Activated CD8-positive, alpha-beta memory T cell treated with anti-CD3 and anti-CD28 coated beads, Interleukin-2, amount 50 U/mL, for 48 hours (primary cell): ENCODE measurements at places on chromosomes 13 and 19.

DNA sequence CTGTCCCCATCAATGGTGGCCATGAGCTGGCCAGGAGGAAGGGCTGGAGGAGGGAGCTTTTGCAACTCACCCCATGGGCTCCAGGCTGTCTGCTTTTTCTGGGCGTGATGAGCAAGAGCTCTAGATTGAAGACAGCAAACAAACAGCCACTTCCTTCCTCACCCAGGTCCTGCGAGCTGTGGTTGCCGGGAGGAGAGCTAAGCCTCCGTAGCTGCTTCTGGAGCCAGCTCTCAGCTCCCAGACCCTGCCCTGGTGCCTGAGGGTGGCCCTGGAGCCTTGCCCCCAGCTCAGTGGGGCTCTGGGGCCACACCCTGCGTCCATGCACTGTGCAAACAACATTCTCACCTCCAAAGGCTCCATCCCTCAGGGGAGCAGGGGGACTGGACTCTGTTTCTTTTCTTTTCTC is 6.2 kb downstream of the MYO1F start:
- DNase-seq, result peak; percentile 68

GRCh38 chr13:46775385-46776107 is 21.4 kb downstream of the ESD start:
- no peak for DNase-seq

- no peak for DNase-seq
These were observed 51.6 kb upstream of the CACNA1A start for GRCh38 chr19:13557756-13558398.

DNA sequence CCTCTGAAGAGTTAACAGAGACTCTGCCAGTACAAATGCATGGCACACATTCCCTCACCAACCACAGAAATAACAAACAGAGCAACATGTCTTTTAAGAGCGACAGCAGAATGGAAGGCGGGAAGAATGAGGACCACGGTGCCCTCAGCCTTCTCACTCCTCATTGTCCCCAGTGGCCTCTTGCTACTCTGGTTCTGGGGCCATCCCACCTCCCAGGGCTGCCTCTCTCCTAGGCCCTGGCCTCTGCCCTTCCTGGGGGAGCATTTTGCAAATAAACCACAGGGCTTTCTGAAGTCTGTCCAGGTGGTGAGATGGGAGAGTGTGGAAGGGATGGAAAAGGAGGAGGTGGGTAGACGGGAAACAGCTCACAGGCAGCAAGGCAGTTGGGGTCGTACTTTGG is 28.3 kb downstream of the CYP2B6 start:
- no peak for DNase-seq

- no peak for DNase-seq
These were observed 130.2 kb upstream of the MCF2L start for GRCh38 chr13:112838842-112839117.

GRCh38 chr13:104841110-104841509 is 1694.4 kb downstream of the EFNB2 start:
- no peak for DNase-seq

- DNase-seq, result no peak
These were observed 23.0 kb downstream of the STARD13 start for GRCh38 chr13:33262594-33262993.

DNA sequence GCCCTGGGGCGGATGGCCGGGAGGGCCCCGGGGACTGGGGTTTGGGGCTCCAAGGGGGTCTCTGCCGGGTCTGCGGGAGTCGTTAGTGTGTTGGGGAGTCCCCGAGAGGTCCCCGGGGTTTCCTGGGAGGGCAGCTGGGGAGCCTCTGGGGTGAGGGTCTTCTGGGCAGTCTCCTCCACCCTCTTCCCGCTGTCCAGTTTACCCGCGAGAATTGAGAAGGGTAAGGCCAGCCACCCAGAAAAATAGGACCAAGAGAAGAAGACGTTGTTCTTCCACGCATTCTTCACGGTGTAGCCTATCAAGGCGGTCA is 1.0 kb upstream of the ETFB start:
- no peak for DNase-seq

DNA sequence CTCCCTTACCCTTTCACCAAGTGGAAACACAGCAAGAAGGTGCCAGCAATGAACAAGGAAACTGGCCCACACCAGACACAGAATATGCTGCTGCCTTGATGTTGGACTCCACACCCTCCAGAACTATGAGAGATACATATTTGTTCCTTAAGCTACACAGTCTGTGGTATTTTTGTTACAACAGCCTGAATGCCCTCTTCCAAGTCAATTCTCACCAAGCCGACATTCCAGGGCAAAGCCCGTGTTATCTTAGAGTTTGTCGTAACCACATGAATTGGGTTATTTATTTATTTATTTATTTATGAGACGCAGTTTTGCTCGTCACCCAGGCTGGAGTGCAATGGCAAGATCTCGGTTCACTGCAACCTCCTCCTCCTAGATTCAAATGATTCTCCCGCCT is 14.9 kb downstream of the FGF21 start:
- DNase-seq, result no peak

GRCh38 chr13:107845911-107846310 is 369.4 kb downstream of the LIG4 start:
- DNase-seq, result no peak

- DNase-seq, result no peak
These were observed 20.8 kb downstream of the ITM2B start for GRCh38 chr13:48253849-48254248.

- no peak for DNase-seq
These were observed 24.9 kb downstream of the RCBTB1 start for GRCh38 chr13:49560270-49561061.

- no peak for DNase-seq
These were observed 37.7 kb upstream of the MCF2L start for GRCh38 chr13:112931028-112931934.

GRCh38 chr13:78431328-78431727 is 172.0 kb downstream of the POU4F1 start:
- DNase-seq, result no peak

DNA sequence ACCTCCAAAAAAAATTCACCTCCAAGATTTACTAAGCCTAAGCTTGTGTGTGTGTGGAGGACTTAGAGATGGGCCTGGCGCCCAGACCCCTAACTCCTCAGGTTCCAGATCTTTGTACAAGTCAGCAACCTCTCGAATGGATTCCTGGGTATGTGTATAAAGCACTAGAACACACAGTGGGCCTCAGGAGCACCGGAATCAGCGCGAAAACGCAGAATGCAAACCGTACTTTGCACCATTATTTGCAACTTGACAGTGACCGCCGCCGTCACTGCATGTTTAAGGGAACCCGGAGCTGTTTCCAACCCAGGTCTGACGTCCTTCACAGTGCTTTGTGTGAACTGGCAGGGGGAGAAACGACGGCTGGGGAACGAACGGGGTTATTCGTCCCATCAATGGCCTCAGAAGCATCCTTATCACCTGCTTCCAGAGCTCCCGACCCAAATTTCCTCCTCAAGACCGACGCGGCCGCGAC is 688 bp downstream of the ZNF606 start:
- DNase-seq, result no peak

- no peak for DNase-seq
These were observed 105.6 kb downstream of the POSTN start for GRCh38 chr13:37492741-37493514.

DNA sequence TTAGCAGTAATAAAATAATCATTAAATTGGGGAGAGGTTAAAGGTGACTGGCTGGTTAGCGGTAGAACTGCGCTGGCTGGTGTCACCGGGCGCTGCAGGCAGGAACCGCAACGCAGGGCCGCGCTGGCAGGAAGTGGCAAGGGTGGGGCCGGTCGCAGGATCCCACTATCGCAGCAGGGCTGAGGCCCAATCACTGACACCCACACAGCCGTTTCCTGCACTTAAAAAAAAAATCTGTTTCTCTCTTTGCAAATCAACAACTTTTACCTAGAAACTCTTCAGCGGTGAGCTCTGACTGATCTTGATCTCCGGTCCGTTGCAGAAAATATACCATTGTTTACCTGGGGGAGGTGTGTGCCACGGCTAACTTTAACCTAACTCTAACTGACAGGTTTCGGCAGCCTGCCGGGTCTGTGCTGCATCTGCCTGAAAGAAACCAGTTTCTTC is 46.9 kb downstream of the KLF2 start:
- DNase-seq, result peak; percentile 89

DNA sequence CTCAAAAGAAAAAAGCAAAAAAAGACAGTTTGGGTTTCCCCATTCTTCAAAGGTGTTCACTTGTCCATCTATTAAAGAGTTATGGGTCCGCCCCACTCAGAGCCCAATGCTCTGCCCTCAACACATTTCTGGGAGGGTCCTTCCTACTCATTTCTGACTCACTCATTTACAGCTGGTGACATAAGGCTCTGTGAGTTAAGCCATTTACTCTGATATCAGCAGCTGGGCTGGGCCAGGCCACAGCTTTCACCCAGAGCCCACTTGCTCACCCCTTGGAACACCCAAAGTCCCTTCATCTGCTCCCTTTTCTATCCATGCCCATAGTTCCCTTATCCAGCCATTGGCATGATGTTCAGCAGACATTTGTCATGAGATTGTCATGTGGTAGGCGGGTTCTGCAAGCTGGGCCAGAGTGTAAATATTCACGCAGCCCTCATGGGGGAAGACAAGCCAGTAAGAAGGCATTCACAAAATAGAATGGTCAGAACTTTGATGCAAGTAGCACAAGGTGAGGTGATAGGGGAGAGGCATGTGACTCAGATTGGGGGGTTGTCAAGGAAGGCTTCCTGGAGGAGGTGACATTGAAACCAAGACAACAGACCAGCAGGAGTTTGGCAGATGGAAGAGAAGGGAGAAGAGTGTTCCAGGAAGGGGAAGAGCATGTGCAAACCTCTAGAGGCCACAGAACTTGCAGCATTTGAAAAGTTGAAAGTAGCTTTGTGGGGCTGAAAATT is 5.9 kb downstream of the MAST1 start:
- DNase-seq, result no peak

DNA sequence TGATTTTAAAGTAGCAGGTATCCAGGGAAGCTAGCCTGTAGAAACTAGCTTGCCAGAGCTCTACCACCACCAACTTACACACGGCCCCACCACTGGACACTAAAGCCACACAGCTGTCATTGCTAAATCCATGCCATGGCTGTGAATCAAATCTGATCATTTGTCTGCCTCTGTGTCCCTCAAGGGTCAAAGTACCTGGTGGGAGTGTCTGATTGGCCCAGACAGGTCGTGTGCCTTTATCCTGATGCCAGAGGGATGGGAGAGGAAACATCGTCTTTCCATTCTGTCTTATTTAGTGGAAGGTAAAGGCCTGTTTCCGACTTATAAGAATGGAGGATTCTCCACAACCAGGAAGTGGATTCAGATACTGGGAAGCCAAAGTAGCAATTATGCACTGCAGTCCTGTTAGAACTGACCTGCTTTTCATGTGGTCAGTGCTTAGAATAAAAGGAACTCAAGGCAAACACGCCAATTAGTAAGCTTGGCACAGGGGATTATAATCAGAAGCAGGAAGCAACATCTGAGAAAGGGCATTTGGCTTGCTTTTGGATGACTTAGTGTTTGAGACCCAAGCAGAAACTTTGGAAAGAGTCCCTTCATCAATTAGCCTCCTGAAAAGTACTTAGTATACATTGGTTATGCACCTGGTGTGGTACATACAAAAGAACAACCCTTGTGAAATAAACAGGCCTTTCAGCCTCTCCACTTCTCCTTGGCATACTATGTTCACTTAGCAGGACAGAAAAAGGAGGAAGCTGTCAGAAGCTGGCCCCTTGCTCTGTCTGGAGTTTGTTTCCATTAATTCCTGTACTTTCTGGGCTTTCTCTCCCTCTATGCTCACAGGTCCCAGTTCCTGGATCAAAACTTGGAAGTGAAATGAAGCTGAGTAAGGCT is 192.4 kb downstream of the NUFIP1 start:
- DNase-seq, result no peak

- DNase-seq, result no peak
These were observed 43.8 kb downstream of the SERP2 start for GRCh38 chr13:44417446-44417845.

- no peak for DNase-seq
These were observed 15.0 kb downstream of the HAS1 start for GRCh38 chr19:51708811-51709210.

DNA sequence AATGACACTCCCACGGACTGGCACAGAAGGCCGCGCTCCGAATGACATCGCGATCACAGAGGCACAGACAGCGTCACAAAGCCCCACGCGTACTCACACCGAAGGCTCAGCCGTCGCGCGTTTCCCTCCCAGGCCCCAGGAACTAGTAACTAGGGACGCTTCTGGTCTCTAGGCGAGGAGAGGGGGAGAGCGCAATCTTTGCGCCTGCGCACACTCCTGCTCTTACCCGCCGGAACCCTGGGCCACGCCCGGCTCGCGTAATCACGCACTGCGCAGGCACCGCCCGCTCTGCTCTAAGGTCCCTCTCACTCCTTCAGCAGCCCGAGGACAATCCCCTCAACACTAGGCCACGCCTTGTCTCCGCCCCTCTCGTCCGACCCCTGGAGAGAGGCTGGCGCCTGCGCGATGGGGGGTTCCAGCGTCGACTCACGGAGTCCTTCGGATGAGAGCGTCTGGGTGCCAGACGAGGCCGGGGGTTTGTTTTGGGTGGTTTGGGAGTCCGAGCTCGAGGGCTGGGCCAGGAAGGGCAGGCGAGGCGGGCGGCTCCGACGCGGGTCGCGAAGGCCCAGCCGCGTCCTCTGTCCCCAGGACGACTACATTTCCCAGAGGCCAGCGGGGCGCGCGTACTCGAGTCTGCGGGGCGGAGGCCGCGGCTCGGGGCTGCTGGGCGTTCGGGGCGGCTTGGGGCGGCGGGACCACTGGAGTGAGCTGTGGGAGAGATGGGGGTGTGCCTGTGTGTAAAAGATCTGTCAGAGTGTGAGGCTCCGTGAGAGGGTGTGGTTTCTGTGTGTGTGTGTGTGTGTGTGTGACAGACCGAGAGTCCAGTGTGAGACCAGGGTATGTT is at the start of gene ZNF471:
ZNF471 (plus strand) TSS at position 410 of the 844 bp plus-strand sequence. CDS start 3,717 bp downstream, outside the sequence.
- peak; percentile 85 for DNase-seq

DNA sequence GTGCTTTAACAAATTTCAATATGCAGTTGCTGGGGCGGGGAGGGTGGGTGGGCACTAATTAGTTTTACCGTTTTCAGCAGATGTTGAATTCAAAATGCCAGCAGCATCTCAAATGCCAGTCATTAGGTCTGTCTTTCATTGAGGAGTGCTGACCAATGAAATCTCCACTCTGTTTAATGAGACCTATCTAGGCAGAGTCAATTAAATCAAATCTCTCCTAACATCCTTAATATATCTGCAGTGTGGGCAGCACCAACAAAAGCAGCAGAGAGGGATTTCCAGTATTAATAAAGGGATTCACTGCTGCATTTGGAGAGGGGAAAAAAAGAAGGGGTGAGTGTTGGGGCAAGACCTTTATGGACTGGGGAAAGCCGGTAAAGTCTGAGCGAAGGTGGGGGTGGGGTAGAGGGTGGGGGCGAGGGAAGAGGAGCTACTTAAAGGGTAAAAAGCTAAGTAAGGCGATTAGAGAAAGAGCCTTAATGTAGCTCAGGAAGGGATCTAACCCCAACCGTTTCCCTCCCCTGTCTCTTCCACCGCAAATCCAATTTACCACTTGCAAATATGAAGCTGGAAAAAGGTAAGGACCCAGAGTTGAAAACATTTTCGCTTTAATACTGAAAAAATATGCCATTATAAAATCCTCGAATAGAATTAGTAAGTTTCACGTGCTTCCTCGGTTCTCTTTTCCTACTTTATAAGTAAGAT is 4.5 kb downstream of the SLITRK1 start:
- DNase-seq, result no peak

GRCh38 chr13:23212671-23213070 is 31.9 kb downstream of the SGCG start:
- DNase-seq, result no peak
